ENCODE measurements at places on chromosomes 1 and 21. TPM values are rescaled to one million over a fixed set of nuclear protein-coding genes. Genes with fewer than 3 reads are reported as not detected.

The OR2T2 gene
- total RNA-seq = not detected

The TGFB2 gene
- total RNA-seq = 17.0 TPM

The UBE2U gene
- total RNA-seq = not detected

The CDCA8 gene
- 1.8 TPM for total RNA-seq

The TAF1A gene
- total RNA-seq = 10.7 TPM

The OR2T29 gene
- total RNA-seq = not detected

The RNU1-2 gene
- under 0.01 TPM for total RNA-seq

The EXO1 gene
- 1.7 TPM for total RNA-seq

The FAM229A gene
- total RNA-seq = 1.2 TPM

The SPRR1A gene
- total RNA-seq = not detected

The VSIG8 gene
- not detected for total RNA-seq

The PRDM2 gene
- 33.5 TPM for total RNA-seq

The PTBP2 gene
- total RNA-seq = 30.3 TPM

The HEYL gene
- total RNA-seq = 0.16 TPM

The PIGM gene
- 5.4 TPM for total RNA-seq

The PDPN gene
- 8.0 TPM for total RNA-seq

The NFIA gene
- total RNA-seq = 2.4 TPM

The MEF2D gene
- 26.4 TPM for total RNA-seq

The NUF2 gene
- 0.97 TPM for total RNA-seq

The PROK1 gene
- 0.12 TPM for total RNA-seq

The SLC44A3 gene
- 1.7 TPM for total RNA-seq

The LDLRAD1 gene
- total RNA-seq = not detected

The KCNH1 gene
- 6.3 TPM for total RNA-seq

The THRAP3 gene
- 119 TPM for total RNA-seq

The WNT2B gene
- 9.5 TPM for total RNA-seq

The TNFRSF18 gene
- total RNA-seq = not detected

The OR10J1 gene
- not detected for total RNA-seq
